ENCODE measurements at places on chromosomes 11 and 22.

GRCh38 chr11:1750481-1750839 is at the start of gene IFITM10:
Gene IFITM10, minus strand, starts transcription at chr11:1750595. Its CDS starts 153 bp downstream, at chr11:1750442.
- DNase-seq = no peak

GRCh38 chr22:28769394-28770085 is 3.0 kb upstream of the CCDC117 start:
- DNase-seq = no peak

DNA sequence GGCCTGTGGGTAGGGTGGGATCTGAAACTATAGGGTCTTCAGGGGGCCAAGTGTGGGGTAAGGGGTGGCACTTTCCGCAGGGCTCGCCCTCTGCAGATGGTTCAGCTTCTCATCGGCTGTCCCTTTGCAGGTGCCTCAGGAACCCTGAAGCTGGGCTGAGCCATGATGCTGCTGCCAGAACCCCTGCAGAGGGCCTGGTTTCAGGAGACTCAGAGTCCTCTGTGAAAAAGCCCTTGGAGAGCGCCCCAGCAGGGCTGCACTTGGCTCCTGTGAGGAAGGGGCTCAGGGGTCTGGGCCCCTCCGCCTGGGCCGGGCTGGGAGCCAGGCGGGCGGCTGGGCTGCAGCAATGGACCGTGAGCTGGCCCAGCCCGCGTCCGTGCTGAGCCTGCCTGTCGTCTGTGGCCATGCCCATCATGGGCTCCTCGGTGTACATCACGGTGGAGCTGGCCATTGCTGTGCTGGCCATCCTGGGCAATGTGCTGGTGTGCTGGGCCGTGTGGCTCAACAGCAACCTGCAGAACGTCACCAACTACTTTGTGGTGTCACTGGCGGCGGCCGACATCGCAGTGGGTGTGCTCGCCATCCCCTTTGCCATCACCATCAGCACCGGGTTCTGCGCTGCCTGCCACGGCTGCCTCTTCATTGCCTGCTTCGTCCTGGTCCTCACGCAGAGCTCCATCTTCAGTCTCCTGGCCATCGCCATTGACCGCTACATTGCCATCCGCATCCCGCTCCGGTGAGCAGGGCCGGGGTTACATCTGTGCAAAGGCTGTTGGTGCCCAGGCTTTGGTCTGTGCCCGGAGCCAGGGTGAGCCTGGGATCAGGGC is 5.8 kb downstream of the ADORA2A start:
- no peak for DNase-seq

- DNase-seq = no peak
Observed at GRCh38 chr11:124050748-124051147, 9.6 kb upstream of the OR10G7 start.

- no peak for DNase-seq
Observed at GRCh38 chr11:2267851-2268728, 2.3 kb downstream of the ASCL2 start.

Measured in HuH-7 (cell line).